ENCODE measurements at places on chromosomes 4 and X.

- no peak for DNase-seq
These were observed 39.2 kb upstream of the USP9X start for GRCh38 chrX:41045960-41046567.

DNA sequence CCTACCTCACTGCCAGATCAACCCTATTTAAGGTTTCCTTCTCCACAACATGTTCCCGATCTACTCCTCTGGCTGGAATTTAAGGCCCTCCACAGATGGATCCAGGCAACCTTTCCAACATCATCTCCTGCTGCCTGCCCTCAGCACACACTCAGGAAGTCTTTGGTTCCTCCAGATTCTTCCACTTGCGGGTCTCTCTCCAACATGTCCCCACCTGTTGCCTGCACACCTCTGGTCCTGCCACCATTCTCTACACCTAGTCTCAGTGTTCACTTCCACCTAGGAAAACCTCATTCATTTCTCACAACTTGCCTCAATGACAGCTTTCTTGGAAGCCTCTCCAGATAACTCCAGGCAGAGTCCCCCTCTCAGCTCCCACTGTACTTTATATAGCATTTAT, 80.1 kb downstream of the RTL5 start:
- no peak for DNase-seq

GRCh38 chr4:141654098-141654497, 17.7 kb downstream of the IL15 start:
- DNase-seq, result no peak

- DNase-seq, result no peak
These were observed 29.2 kb downstream of the IGFBP7 start for GRCh38 chr4:57080781-57081650.

GRCh38 chr4:7719354-7720174, 220.1 kb downstream of the AFAP1 start:
- peak; percentile 32 for DNase-seq

DNA sequence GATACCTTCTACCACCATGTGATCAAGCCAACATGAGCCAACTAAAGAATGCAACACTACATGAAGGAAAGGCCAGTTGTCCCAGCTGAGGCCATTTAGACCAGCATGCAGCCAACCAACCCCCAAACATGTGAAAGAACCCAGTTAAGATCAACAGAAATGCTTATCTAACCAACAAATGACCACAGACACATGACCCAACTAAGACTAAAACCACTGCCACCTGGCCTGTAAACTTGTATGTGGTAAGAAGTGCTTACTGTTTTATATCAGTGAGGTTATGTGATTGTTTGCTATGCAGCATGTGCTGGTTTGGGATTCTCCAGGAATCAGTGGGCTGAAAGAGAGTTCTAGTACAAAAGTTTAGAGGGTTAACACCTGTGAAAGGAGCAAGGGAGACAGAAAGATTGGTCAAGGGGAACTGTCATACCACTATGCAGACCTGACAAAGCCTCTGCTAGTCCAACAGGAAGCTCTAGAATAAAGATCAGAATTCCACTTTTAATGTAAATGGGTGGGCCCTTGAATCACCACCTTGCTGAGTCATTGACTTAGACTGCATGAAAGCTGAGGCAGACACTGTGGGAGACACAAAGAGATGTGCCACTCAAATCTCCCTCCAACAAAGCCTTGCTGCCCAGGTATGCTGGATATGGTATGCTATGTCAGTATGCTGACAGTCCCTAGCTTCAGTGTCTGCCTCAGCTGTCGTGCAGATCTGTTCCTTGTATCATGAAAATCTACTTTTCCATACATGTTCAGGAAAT, 6.1 kb upstream of the SH3D19 start:
- DNase-seq, result no peak

DNA sequence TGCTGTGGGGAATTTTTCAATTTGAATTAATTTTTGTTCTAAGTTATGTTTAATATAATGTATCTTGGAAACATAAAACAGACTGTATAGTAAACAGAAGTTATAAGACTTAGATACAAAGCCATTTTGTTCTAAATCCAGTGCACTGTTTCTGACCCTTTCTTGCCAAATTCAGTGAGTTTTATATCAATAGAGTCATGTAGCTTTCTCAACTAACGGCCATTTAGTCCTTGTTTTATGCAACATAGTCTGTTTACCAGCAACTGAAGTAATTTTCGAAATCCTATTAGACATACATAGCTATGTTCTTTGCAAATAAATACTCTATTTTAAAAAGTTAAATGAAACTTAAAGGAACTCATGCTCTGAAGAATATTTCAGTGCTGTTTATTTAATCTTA, 242.8 kb downstream of the ADGRL3 start:
- no peak for DNase-seq

GRCh38 chrX:109654516-109655109, 29.6 kb upstream of the KCNE5 start:
- DNase-seq, result no peak

- DNase-seq, result no peak
These were observed 276.5 kb downstream of the PPP4R3C start for GRCh38 chrX:27186671-27187070.

GRCh38 chr4:141346144-141346543, 125.4 kb downstream of the ZNF330 start:
- DNase-seq, result no peak

DNA sequence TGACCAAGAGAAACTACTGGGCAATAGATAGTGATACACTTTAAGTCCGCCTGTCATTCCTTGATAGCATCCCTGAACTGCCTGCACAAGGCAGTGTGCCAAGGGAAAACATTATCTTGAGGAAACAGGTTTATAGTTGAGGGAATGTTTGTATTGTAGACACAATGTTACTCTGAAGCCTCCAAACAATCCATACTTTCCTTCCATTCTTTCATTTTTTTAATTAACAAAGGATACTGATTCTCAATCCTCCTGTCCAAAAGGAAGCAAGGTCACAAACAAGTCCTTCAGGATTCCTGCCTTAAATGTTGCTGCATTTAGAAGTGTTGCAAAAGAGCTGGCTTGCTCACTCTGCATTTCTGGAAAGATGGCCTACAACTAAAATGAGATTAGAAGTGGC, 61.7 kb upstream of the PRSS48 start:
- no peak for DNase-seq

GRCh38 chrX:131739823-131740222, 195.9 kb downstream of the OR13H1 start:
- no peak for DNase-seq

- DNase-seq, result no peak
These were observed 74.6 kb downstream of the PABPC4L start for GRCh38 chr4:134126955-134127354.

GRCh38 chr4:105128208-105128607, 18.5 kb upstream of the TET2 start:
- DNase-seq, result no peak

DNA sequence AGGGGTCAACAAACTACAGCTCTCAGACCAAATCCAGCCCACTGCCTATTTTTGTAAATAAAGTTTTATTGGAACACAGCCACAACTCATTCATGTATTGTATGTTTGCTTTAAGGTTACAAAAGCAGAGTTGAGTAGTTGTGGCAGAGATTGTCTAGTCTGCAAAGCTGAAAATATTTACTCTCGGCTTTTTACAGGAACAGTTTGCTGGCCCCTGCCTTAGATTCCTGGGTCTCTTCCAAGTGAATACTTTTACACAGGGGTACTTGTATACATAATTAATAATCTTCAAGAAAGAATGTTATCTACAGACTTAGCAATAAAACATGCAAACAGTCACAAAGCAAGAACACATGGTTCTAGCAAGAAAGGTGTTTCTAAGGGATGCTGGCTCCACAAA, 154.2 kb downstream of the AMELX start:
- no peak for DNase-seq

- no peak for DNase-seq
These were observed 89.6 kb downstream of the SHROOM2 start for GRCh38 chrX:9875801-9876200.

GRCh38 chrX:74458736-74459135, 37.4 kb downstream of the SLC16A2 start:
- no peak for DNase-seq

GRCh38 chr4:86386817-86387415, 27.1 kb upstream of the MAPK10 start:
- no peak for DNase-seq

- DNase-seq, result no peak
These were observed 6.4 kb upstream of the SMIM9 start for GRCh38 chrX:154840856-154841255.

- DNase-seq, result no peak
These were observed 77.6 kb downstream of the FBXL5 start for GRCh38 chr4:15577508-15577907.

- no peak for DNase-seq
These were observed 399.6 kb upstream of the NDST3 start for GRCh38 chr4:117634716-117635115.

GRCh38 chr4:26325191-26325590, 4.4 kb downstream of the RBPJ start:
- DNase-seq, result no peak

DNA sequence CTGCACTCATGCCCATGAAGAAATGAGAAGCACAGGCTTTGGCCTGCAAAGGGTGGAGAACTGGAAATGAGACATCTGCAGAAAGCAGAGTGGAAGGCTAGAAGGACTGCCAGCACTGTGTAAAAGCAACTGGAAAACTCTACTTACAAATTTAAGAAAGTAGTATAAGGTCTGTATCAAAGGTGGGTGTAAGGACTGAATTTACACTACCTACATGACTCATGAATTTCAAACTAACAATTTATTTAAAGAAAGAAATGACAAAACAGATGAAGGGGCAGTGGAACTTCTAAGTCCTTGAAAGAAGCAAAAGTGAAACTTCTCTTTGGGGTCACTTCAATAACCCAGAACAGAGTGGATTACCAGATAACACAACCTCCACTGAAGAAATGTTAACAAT, 71.2 kb downstream of the SLC10A7 start:
- DNase-seq, result no peak

- DNase-seq, result no peak
These were observed 165.8 kb downstream of the NSUN7 start for GRCh38 chr4:40915318-40916217.

DNA sequence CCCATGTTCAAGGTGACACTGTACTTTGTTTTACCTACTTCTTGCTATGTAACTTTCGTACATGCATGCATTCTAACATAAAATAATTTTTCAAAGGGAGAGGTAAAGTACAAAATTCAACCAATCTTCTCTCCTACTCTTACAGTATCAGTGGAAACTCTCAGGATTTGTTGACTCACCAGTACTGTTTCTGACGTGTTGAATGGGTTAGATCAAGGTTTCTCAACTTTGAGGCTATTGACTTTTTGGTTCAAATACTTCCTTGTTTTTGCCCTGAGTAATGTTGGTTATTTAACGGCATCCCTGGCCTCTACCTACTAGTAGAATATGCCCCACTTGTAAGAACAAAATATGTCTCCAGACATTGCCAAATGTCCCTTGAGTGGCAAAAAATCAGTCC, 94.6 kb upstream of the SMAD1 start:
- no peak for DNase-seq

GRCh38 chr4:39205000-39205399, 22.7 kb downstream of the WDR19 start:
- no peak for DNase-seq

DNA sequence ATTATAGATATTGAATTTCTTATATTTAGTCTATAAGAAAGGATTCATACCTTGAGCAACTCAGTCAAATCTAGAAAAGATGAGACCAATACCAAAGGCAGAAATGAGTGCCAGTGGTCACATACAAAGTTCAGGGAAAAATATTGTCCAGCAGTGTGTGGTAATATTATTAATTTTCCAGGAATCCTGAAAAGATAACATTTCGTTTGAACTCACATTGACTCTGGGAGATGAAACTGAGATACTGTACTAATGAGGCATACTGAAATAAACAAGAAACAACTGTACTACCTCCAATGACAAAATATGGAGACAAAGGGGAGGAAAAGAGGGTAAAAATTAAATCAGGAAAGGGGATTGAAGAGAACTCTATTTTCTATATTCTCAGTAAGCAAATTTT, 212.4 kb downstream of the TRAM1L1 start:
- DNase-seq, result no peak

DNA sequence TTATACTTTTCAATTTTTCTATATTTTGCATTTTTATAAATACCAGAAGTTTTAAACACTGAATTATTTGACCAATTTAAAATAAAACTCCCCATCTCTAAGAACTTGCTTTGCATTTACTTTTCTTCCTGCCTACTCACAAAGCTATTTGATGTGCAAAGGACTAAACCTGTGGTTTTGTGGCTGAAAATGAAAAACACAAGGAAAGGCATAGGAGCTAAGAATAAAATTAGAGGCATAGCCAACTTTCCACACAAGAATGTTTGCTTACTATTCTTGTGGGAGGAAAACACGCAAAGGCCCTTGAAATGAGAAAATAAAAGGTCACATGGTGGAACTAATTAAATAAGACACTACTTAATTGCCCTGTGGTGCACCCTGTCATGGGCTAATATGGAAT, 221.2 kb downstream of the KLHL13 start:
- no peak for DNase-seq

DNA sequence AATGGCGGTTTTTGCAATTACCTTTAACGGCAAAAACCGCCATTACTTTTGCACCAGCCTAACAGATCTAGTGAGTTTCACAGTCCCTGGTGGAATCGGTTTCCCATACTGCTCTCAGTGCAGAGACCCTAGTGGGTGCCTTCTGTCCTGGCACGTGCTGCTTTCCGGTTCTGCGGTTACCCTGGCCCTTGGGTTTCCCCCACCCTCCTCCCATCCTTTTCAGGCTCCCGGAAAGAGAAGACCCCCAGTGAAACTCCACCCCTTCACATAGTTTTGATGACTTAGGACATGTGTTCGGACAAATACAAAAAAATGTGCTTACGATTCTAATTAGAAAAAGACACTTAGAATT, 36.9 kb downstream of the NLGN3 start:
- DNase-seq, result peak; percentile 13

GRCh38 chr4:25142468-25142867, 17.8 kb downstream of the SEPSECS start:
- DNase-seq, result no peak

- DNase-seq, result no peak
These were observed 54.0 kb downstream of the GC start for GRCh38 chr4:71729856-71730255.

Measured in stimulated activated CD8-positive, alpha-beta memory T cell treated with anti-CD3 and anti-CD28 coated beads, Interleukin-15, amount 100 ng/mL, for 4 hours (primary cell).